CD4-positive, CD25-positive, alpha-beta regulatory T cell (primary cell): ENCODE measurements at places on chromosomes 7 and 10.
A peak's percentile ranks its signal among the peaks of the same experiment; 100 is the strongest.

DNA sequence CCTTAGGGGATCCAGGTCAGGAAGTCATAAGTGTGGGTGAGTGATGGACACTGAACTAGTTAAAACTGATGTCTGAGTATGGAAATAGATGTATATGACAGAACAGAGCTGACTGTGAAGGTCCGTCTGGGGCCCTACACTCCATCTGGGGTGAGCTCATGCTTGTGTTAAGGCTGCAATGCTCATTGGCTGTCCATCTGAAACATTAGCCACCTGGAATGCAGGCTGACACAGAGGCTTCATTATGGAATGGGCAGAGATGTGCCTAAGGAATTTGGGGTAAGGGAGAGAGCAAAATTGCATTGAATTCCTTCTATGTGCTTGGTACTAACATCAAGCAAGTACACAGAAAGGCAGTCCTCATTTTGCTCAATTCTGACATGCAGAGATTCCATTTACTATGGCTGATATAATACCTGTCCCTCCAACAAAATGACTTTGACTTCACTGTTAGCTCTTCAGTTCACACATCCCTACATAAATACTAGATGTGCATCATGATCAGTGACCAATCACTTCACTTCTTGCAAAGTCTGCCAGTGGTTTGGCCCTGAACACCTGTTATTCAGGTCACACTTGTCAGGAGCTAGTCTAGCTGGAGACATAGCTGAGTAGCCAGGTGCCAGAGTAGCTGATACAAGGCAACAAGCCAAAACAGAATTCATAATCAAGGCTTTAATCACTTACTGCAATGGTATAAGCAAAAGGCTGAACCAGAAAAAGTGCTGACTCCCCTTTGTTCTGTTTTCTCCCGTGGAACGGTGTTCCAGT, 128.9 kb upstream of the VWC2 start:
- DNase-seq, result no peak

DNA sequence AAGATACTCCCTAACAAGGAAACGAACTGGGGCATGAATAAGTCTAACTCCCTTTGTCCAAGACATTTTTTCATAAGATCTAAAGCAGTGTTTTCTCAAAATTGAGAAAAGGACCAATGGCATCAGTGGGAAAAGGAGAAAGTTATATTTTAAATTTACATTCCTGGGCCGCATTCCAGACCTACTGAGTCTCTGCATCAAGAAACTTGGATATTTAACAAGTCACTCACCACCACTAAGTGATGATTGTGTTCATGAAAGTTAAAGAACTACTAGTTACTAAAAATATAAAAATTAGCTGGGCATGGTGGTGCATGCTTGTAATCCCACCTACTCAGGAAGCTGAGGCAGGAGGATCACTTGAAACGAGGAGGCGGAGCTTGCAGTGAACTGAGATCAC, 149.6 kb upstream of the MEOX2 start:
- no peak for DNase-seq

GRCh38 chr7:107037717-107038603, 6.5 kb upstream of the PRKAR2B start:
- DNase-seq, result no peak

DNA sequence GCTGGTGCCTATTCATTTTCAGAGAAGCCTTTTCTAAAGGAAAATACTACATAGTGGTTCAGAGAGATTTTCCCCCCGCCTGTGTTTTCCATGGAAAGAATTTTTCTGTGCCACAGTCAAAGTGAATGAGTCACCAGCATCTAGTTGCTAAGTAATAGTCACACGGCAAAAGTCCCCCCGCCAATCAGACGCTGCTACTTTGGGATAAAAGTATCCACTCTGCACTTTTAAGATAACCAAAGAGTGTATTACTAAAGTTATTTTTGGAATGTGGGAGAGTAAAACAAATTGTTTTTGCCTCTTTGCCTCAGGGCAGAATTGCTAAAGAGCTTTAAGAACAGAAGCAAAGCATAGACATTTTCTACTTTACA, 23.5 kb downstream of the ABLIM1 start:
- DNase-seq, result no peak

- DNase-seq, result no peak
These were observed 55.0 kb upstream of the JCAD start for GRCh38 chr10:30114401-30114800.

DNA sequence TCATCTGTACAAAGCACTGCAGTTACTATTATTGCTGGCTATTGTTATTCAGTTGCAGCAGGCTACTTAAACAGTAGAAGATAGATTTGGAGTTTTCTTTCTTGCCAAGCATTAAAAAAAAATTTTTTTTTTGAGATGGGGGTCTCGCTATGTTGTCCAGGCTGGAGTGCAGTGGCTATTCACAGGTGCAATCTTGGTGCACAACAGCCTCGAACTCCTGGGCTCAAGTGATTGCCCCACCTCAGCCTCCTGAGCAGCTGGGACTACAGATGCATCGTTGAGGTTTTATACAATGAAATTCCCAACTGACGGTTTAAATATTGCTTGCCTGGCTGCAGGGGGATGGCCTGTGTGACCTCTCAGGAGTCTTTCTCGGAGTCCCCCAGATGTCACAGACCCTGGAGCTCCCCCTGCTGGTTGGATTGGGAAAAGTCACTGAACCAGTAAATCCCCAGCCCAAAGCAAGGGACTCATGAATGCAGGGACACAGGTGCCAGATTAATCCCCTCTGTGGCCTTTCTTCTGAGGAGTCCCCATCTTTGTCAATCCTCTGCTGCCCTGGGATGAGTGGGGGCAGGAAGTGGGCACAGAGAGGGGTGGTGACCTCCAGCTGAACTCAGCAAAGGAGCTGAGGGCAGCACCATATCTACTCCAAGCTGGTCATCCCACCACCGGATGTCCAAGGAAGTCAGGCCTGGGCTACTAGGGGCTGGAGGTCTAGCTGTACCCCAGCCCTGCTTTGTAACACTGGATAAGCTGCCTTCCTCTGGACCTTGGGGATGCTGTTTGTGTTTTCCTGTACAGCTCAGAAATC, 149.6 kb downstream of the C10orf105 start:
- peak; percentile 57 for DNase-seq

- no peak for DNase-seq
These were observed 105.7 kb downstream of the ATE1 start for GRCh38 chr10:121822180-121822579.

- no peak for DNase-seq
These were observed 32.2 kb downstream of the HACD1 start for GRCh38 chr10:17585016-17585415.

DNA sequence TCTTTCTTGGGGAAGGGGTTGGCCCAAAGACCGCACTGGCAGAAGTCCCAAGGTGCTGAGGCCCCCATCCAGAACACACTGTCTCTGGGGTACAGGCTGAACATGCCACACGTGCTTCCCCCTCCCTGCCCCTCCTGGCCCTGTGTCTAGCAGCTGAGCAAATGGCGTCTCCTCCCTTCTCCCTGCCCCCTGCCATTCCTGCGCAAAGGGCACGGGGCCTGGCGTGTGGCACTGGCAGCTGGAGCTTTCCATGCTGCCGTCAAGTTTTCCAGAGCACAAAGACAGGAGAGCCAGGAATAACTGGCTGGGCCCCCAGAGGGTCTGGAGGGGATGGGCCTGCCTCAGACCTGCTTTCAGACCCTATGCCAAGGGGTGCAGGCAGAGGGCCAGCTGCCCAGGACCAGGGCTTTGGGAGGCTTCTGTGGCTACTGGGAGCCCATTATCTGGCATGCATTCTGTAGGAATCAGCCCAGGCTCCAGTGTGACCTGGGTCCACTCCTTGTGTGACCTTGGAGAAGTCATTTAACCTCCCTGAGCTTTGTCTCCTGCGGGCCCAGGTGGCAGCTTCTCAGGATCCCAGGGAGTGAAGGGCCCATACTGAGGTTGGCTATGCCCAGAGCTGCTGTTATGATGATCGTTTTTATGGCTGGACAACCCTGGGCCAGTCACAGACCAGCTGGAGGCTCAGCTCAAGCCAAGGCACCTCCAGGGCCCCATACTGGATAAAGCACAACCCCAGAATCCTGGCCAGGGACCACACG, 710 bp upstream of the LDB3 start:
- DNase-seq, result no peak

DNA sequence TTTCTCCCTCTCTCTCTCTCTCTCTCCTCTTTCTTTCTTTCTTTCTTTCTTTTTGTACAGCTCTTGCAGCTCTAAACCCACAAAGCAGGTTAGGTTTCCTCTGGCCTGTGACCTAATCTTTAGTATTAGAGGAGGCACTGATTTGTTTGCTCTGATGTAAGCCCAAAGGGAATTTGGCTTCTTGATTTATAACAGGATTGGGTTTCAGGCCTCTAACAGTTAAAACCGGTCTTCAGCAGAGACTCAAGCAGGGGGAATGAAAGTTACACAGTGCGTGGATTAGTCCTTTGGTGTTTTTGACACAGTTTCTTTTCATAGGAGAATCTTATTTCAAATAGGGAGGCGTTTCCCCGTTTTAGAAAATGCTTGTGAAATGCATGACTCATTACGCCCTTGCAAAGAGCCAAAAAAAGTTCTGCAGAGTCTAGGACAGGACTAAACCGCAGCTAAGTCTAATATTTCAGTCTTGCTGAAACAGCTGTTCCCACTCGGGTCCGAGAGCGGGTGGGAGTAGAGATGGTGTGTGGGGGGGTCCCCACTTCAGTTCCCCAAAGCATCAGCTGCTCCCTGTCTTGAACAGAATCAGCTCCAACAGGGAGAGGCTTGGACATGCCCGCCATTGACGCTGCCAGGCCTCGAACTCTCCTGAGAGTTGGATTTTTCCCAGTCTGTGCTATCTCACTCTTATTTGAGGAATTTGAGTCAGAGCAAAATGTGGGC, 296.5 kb upstream of the PITRM1 start:
- DNase-seq, result no peak

GRCh38 chr10:11112718-11113117, 95.0 kb downstream of the CELF2 start:
- DNase-seq, result no peak

GRCh38 chr10:4804465-4804864, 21.5 kb upstream of the AKR1E2 start:
- no peak for DNase-seq

- no peak for DNase-seq
These were observed 32.9 kb upstream of the CRYGN start for GRCh38 chr7:151472644-151473380.

- no peak for DNase-seq
These were observed 29.3 kb downstream of the KLF6 start for GRCh38 chr10:3755440-3756359.

GRCh38 chr10:132368881-132369635, 27.9 kb upstream of the PWWP2B start:
- no peak for DNase-seq

- DNase-seq, result no peak
These were observed 4.6 kb upstream of the C10orf95 start for GRCh38 chr10:102455893-102456471.

DNA sequence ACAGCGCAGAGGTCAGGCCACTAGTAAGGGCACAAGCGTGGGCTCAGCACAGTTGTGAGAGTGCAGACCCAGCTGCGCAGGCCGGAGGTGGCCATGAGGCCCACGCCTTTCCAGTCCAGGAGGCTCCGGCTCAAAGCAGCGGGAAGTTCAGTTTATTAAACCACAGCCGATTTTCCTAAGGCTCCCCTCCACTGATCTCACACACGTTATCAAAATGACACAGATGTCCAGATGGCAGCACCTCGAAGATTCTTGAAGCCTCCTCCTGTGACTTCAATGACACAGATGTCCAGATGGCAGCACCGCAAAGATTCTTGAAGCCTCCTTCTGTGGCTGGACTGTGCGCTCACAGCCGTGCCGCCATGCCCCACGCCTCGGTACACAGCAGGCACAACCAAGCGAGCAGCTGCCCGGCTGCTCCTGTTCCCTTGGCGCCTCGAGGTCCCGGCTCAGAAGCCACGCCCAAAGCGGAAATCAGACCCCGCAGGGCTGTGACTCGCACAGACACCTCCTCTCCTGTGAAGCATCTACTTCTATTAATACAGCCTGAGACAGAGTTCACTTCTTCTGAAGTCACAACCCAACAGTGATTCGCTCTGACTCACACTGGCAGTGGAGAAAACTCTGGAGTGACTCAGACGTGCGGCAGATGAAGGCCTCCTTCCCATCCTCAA, 122.7 kb downstream of the MAD1L1 start:
- DNase-seq, result no peak

GRCh38 chr10:124343351-124344265, 75.1 kb downstream of the OAT start:
- no peak for DNase-seq

- no peak for DNase-seq
These were observed 319.0 kb downstream of the HPSE2 start for GRCh38 chr10:98916526-98917125.

GRCh38 chr10:70435241-70436085, 6.0 kb downstream of the NODAL start:
- no peak for DNase-seq

- no peak for DNase-seq
These were observed 144.2 kb downstream of the JCAD start for GRCh38 chr10:29914986-29915785.

DNA sequence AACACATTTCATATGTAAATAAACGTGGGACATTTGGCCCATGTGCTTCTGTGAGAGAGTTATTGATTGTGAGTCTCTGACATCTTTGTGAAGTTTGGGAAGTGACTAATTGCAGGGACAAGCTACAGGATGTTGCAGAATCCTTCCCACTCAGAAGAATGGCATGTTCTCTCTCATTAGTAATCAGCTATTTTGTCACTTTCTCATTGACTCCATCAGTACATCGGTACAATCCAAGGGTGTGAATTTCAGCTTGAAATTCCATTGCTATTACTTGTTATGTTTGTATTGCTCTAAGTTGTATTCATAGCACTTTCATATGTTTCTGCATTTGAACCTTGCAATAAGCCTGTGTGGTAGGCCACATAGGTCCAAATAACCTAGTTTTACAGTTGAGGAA, 100.0 kb upstream of the KCNMA1 start:
- DNase-seq, result no peak

GRCh38 chr10:90912854-90913479, 7.9 kb downstream of the ANKRD1 start:
- DNase-seq, result no peak

- DNase-seq, result no peak
These were observed 293.7 kb downstream of the POU6F2 start for GRCh38 chr7:39271402-39271801.

DNA sequence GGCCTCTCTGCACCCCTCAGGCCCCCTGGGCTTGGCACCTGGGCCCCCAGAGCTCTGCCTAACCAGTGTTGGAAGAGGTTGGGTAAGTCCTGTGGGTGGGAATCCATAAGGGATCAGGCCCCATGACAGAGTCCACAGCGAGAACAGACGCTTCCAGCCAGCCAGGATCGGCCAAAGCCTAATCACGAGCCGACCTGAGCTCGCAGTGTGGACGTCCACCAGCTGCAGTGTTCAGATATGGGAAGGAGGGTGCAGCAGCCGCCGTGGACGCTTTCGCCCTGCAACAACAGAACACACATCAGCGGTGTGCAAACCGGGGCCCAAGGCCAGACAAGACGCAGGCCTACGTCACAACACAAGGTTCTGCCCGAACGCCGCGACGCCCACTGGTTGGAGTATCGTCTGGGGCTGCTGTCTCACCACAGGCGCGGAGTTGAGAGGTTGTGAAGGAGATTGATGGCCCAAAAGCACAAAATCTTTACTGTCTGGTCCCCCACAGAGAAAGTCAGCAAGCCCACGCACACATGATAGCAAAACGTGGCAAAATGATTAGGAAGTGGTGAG, 102.1 kb downstream of the FOXL3 start:
- no peak for DNase-seq
